Substantia nigra (tissue), 51 donors: ENCODE measurements at places on chromosomes 12 and 14.

- no peak for DNase-seq
These were observed 8.2 kb upstream of the CLEC2A start for GRCh38 chr12:9940375-9940774.

GRCh38 chr14:105161309-105161708, 7.3 kb downstream of the JAG2 start:
- no peak for DNase-seq

- no peak for DNase-seq
These were observed 11.9 kb downstream of the EAPP start for GRCh38 chr14:34527591-34527990.

- no peak for DNase-seq
These were observed 381.0 kb downstream of the SNAPC1 start for GRCh38 chr14:62143245-62143644.

DNA sequence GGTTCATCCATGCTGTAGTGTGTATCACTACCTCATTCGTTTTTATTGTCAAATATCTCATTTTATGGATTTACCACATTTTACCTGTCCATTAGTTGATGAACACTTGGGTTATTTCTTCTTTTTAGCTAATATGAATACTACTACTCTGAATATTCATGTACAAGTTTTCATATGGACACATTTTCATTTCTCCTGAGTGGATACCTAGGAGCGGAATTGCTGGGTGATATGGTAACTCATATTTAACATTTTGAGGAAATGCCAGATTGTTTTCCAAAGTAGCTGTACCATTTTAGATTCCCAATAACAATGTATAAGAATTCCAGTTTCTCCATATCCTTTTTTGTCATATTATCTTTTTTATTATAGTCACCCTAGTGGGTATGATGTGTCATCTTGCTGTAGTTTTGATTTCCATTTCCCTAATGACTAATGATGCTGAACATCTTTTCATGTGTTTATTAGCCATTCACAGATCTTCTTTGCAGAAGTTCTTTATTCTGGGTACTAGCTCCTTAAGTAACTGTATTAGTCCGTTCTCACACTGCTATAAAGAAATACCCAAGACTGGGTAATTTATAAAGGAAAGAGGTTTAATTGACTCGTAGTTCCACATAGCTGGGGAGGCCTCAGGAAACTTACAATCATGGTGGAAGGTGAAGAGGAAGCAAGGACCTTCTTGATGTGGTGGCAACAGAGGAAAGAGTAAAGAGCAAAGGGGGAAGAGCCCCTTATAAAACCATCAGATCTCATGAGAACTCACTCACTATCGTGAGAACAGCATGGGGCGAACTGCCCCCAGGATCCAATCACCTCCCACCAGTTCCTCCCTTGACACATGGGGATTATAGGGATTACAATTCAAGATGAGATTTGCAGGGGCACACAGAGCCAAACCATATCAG, 11.9 kb downstream of the NRDE2 start:
- no peak for DNase-seq

- no peak for DNase-seq
These were observed 66.5 kb downstream of the CACNA1C start for GRCh38 chr12:2119266-2119665.

DNA sequence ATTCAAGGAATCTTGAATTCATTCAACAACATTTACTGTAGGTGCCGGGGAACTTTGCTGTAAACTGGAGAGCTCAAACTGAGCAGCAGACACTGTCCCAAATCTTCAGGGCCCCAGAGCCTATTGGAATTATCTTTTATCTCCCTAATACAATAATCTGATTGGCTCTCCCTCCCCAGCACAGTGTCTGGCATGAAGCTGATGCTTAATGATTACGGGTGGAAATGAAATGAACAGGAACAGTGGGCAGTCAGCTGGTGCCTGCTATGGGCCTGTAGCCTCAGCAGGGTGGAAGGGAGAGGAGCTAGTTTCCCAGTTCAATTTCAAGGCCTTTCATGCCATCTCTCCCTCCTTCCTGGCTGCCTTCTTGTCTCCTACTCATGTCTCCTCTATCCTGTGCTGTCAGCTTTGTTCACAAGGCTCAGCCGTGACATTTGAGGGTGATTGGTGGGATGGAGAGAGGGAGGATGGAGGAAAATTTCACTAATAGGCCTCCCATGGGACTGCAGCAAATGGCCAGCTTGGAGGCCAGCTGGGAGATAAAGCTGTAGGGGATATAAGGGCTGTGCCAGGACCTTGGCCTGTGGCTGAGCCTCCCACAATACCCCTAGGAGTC, 4.3 kb upstream of the RAPGEF3 start:
- no peak for DNase-seq

- DNase-seq: no peak
These were observed 378.6 kb upstream of the DDHD1 start for GRCh38 chr14:53531730-53532129.

GRCh38 chr14:79967001-79967400, 244.3 kb downstream of the DIO2 start:
- DNase-seq: no peak

DNA sequence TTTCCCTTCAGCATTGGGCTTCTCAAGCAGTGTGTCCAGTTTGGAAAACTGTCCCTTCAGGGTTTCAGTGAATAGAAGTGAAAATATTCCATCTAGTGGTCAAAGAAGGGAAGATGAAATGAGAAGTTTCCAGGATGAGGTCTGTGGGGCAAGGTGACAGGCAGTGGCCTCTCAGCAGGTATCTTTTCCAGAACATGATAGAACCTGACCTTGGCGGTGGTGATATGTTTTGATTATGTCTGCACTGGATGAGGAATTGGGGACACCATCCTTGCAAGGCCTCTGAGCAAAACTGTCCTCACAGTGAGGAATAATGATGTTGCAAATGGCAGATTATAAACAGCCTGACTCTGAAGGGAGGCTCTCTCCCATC, 4.7 kb downstream of the GPX2 start:
- DNase-seq: no peak

GRCh38 chr12:25236190-25236589, 14.5 kb downstream of the KRAS start:
- DNase-seq: no peak

DNA sequence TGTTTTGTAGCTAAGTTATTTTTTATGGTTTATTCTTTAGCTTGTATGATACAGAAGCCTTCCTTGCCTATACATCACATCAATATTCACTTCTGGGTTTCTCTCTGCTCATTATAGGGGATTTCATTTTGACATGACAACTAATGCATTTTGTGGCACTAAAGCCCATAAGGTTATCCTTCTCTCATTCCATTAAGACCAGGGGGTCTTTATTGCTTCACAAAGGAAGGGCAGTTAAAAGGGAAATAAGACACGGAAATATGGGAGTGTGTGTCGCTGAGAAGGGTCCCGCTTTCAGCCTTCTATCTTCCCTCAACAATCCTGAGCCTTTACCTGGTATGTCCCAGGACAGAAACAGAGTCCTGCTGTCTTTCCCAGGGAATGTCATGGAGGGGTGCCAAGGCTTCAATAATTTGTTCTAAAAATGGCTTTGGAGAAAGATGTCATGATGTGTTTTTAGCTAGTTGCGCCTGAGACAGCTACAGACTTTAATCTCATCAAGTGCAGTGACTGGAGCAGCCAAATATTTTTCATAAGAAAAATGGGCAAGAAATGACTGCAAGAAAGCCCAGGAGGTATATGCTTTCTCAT, 1145.4 kb upstream of the TMEM132C start:
- DNase-seq: no peak

DNA sequence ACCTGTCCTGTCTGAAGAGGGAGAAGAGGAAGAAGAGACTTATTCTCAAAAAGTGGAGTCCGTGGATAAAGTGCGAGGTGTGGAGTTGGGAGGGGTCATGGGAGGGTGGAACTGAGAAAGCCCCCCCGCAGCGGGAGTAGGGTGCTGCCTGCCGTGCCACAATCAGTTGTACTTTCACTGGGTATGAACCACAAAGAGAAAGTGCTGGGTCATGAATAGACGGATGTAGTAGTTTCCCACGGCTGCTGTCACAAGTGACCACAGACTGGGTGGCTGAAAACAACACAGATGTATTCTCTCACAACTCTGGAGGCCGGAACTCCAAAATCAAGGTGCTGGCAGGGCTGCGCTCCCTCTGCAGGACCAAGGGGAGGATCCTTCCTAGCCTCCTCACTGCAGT, 5.5 kb downstream of the DNAH10 start:
- no peak for DNase-seq

DNA sequence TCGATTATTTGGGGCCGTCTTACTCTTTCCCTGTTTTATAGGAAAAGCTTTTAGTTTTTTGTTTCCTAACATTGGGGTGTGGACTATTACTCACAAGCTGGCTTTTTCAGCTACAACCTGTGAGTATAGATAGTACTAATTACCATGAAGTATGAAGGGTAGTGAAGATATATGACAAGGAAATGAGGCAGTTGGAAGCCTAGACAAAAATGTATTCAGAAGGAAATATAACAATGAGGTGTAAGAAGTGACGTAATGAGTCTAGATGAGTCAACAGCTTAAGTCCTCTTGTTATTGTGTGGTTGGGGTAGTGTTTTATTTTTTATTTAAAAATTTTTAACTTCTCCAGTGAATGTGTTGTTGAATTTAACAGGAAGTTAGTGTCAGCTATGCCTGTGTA, 804.5 kb downstream of the NRXN3 start:
- no peak for DNase-seq

GRCh38 chr12:44159216-44159615, 323.3 kb downstream of the TMEM117 start:
- DNase-seq: no peak

DNA sequence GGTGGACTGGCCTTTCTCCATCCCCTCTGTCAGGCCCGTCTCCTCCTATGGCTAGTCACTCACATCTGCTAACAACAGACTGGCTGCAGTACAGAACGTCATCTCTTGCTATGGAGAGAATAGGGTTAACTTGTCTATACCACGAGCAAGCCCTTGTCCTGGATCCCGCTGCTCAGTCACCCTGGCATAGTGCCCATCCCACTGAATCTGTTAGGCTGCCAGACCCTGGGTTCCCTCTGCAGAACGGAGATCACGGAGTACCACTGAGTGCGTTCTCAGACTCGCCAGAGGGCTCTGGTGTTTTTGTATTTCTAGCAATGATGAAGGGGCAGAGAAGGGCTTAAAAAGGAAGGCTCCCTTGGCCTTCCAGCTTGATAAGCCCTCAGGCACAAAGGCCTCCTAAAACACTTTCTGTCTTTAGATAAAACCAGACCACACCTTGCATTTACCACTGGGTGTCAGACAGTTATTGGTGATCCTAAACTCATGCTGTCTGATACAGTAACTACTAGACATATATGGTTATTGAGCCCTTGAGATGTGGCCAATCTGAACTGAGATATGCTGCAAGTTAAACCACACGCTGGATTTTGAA, 6.3 kb upstream of the NRIP2 start:
- no peak for DNase-seq

DNA sequence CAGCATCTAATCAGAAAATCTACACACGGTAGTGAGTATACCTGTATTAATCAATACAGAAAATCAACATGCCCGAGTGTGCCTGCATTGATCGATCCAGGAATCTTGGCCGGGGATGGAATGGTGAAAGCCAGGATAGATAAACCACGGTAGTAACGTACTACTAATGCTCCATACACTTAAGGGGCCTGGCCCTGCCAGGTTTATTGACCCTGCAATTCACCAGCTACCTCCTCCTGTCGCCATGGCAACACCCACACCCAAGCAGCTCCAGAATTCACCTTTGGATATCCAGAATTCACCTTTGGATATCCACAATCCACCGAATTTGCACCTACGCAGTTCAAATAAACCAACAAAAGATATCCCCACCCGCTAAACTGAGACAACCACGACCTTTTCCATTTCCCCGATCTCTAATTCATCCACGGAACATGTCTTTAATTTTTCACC, 14.8 kb upstream of the CALM1 start:
- no peak for DNase-seq

- DNase-seq: no peak
These were observed 178.3 kb upstream of the PLEKHA5 start for GRCh38 chr12:18951218-18951617.
